Eye (tissue), 1 donor: ENCODE measurements at places on chromosomes 5 and 9.

GRCh38 chr5:41856644-41857491 is 13.4 kb downstream of the OXCT1 start:
- peak; percentile 94 for DNase-seq

DNA sequence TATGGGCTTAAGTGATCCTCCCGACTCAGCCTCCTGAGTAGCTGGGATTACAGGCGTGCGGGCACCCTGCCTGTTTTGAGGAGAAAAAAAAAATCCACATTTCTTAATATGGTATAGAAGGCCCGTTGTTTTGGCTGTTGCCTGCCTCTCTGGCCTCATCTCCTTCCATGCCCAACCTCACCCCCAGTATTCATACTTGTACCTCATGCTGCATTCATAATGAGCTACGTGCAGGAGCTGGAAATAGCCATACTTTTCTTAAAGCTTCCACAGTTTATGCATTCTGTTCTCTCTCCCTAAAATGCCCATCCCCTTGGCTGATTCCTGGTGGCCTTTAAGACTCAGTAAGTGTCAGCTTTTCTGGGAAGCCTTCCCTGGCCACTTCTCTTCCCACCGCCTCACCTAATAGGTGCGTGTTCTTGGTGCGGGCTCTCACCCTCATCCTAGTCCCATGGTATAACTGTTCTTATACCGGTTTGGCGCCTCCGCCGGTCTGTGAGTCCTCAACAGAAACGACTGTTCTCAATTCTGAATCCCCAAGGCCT is 2.1 kb upstream of the TPM2 start:
- DNase-seq = no peak

DNA sequence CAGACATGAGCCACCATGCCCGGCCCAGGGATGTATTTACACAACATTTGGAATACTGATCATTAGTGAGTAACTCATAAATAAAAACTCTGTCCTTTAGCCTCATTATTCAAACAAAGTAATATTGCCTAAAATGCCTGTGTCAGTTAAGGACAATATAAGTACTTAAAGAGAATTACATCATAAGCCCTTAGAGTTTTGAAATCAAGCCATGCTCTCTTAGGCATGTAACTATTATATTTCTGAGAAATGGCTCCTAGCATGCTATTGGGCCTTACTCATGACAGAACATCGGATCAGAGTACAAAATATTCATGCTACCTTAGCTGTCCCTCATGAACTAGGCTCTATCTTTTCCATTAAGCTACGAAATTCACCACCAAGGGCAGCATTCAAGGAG is 309.3 kb downstream of the CHSY3 start:
- DNase-seq = no peak

- DNase-seq = no peak
These were observed 64.3 kb downstream of the ARHGAP26 start for GRCh38 chr5:142834504-142834903.

DNA sequence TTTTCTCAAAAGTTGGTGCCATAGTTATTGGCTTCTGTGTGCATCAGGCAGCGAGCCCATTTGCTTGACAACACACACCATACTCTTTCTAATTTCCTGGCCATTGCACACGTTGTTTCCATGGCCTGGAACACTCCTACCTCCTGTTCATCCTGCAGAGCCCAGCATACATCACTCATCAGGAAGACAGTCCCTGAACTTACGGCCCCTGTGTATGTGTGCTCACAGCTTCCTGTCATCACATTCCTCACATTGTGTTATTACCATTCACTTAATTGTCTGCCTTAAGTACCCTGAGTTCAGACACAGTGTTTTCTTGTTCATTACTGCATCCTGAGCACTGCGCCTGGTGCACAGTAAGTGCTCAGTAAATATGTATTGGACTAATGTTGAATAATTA is 355.9 kb downstream of the PRELID2 start:
- DNase-seq = no peak

GRCh38 chr5:96176022-96176421 is 214.4 kb upstream of the ELL2 start:
- no peak for DNase-seq

DNA sequence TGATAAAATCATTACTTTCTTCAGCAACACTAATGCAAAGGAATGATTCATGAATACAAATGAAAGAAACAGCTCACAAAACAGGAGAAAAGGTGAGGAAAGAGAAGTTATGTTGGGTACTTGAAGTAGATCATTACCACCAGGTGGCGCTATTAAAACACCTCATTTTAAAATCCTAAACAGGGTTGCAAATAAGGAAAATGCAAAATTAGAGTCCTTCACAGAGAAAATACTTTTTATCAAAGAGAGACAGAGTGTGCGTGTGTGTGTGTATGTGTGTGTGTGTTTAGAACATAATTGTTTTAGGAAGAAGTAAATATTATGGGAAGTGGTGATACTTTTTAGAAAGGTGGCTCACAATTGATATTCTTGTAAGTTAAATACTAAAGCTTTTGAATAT is 49.5 kb upstream of the CD180 start:
- DNase-seq = peak; percentile 93

GRCh38 chr5:75828029-75828428 is 110.8 kb upstream of the POC5 start:
- DNase-seq = peak; percentile 17

GRCh38 chr5:125894383-125894782 is 528.8 kb upstream of the GRAMD2B start:
- peak; percentile 12 for DNase-seq

DNA sequence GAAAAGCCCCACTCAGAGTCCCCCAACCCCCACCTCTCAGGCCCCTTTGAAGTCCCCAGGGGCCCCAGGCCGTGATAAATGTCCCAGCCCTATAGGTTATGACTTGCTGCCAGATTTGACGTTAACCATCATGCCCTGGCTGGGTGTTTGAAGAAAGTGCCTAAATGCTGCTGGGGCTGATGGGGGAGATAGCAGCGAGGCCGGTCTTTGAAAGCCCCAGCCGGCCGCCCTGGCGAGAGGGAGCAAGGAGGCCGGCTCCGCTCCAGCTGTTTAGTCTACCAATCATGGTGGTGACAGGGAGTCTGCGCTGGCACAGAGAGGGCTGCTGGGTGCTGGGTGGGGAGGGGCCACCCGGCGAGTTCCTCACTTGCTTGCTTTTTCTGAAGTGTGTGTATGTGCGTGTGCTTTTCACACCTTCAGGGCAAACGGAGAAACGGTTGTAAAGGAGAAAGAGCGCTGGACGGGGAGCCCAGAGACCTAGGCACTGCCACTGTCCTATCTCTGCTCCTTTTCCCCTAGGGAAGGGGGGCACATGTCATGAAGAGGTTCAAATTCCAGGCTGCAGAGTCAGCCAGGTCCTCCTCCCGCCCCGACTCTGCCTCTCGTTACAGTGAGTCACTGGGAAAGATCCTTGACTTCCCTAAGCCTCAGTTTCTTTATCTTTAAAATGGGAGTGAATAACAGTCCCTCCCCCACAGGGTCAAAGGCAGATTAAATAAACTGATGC is 126.1 kb upstream of the HAND1 start:
- peak; percentile 36 for DNase-seq

DNA sequence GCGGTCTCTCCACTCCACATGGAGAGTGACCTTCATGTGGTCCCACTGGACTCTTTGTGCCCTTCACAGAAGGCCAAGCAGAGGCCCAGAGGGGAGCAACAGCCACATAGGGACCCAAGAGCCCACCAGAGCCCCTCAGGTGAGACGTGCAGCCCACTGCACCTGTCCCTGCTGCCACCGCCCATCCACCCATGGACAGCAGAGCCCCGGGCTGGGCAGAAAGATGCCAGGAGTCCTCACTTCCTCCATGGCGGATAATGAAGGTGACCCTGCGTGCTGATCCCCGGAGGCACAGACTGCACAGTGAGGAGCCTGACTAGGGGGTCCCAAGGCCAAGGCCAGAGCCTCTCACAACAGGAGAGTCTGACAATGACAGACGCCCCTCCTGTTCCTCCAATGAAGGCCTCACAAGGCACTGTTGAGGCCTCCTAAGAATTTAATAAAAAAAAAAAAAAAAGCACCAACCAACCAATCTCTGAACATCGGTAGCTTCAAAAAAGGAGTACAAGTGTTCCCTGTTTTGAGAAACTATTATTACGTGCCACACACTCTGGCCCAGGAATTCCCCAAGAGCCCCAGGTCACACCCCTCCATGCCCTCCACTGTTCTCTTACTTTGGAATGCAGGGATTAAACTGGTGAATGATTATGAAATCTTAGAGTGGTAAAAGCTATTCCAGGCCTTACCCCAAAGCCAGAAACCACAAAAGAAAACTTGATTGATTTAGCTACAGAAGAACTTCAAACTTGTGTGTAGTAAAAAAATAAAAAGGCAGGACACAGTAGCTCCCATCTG is 2.8 kb upstream of the PPP1R26 start:
- no peak for DNase-seq

DNA sequence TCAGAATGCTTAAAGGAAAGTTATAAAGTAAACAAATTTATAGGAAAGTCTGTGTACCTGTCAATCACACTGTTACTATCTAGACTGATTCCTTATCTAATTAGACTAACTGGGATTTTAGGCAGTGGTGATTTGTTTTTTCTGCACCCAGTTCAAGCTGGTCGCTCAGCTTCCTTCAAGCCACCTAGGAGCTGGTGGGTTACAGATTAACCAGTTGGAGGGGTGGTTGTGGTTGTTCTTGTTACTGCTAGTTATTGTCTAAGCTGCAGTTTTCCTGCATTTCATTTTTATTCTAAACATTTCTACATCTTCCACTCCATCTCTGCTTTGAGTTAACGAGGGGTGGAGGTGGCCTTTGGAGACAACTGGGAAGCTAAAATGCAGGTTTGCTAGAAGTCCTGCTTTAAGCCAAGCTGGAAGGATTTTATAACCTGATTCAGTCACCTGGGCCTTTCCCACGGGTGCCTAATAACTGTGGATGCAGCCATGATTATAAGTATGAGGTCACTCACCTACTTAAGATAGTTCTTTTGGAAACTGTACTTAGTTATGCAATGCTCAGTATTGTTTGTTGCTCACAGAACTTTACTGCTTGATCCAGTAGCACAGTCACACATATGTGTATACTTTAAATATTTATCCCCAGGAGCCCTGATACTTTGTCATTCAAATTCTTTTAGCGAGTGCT is 303.9 kb upstream of the DAP start:
- no peak for DNase-seq

- no peak for DNase-seq
These were observed 50.2 kb upstream of the NR3C1 start for GRCh38 chr5:143453720-143454119.

- DNase-seq = no peak
These were observed 19.6 kb downstream of the TCF7 start for GRCh38 chr5:134133995-134134541.

DNA sequence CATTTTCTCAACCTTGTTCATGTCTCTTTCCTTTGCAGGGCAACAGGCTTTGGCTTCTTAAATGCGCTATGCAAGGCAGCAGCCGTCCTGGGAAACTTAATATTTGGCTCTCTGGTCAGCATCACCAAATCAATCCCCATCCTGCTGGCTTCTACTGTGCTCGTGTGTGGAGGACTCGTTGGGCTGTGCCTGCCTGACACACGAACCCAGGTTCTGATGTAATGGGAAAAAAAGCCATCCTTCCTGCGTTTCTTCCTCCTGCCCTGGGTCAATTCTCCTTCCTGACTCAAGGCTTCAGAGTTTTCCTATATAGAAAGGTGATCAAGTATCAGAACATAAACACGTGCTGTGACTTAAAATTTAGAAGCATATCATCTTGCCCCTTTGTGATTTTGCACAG is 77.8 kb upstream of the IQGAP2 start:
- DNase-seq = no peak

DNA sequence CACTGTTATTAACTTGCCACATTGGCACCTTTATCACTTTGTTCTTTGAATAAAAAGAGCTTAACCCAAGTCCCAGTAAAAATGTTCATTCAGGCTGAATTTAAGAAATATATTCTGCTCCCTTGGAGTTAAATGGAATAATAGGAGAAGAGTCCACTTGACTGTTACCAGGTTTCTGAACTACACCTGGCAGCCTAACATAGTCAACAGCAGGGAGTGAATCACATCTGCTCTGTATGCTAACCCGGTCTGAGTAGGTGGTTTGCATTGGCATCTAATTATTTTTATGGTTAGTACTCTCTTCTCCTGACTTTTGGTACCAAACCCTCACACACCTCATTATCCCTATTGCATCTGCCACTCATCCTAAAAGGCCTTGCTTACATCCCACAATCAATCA is 86.7 kb downstream of the STK32A start:
- no peak for DNase-seq

DNA sequence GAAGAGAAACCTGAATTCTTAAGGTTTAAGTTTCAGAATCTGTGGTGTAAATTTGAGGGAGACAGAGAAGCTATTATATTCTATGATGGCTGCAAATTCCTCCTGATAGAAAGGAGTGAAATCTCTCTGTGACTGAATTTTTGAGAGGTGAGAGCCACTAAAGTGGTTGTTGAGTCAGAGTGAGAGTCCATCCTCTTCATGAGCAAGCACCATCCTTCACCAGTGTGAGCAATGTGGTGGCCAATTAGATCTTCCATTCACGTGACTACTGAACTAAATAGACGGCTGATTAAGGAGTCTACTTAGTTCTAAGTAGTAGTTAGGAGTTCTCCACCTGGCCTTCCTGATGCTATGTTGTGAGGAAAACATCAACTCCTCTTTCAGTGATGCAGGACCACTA is 147.8 kb upstream of the CCNH start:
- no peak for DNase-seq

- no peak for DNase-seq
These were observed 119.9 kb upstream of the BOD1 start for GRCh38 chr5:173736374-173736773.

DNA sequence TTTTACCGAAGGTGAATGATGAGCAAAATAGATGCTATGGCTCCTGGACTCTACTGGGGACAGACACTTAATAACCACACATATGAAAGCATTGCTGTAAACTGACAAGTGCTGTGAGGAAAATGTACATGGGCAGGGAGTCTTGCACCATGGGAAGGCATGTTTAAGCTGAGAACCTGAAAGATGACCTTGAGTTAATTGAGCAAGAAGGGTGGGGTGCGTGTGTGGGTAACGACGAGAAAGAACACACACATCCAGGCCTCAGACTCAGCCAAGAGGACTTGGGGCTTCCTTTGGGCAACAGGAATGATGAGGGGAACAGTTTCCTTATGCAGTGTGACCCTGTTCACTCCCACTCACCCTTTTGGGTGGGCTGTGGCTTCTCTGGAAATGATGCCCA is 73.1 kb downstream of the HSPA4 start:
- DNase-seq = no peak

DNA sequence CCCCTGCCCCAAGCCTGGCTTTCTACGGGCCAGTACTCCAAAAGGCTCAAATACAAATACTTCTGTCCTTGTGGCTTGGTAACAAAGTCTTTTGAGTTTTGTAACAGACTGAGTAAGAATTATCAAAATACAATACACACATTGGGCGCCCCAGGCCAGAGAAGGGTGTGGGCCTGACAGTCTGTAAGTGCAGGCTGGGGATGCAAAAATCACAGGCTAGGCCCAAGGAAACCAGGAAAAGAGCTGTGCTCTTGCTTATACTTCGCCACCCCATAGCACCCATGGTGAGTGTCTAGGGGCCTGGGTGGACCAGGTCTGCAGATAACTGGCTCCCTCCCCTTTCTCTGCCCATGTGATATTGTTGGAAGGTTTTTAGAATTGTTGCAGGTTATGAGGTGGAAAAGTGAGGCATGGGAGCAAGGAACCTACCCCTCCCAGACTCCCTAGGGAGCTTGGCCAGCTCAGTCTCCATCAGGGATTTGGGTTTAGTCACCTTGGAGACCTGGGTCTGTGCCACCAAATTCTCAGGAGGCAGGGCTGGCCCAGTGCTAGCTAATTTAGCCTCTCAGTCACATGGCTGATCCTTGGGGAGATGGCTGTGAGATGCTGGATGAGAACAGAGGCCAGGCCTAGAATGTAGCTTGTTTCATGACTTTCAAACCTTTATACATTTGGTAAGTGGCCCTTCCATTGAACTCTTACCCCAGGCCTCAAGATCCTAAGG is 72.9 kb downstream of the TARS1 start:
- DNase-seq = no peak

- peak; percentile 83 for DNase-seq
These were observed 974 bp downstream of the C9orf40 start for GRCh38 chr9:74951725-74952151.
